ENCODE measurements at places on chromosomes 2 and 18.
A peak's percentile ranks its signal among the peaks of the same experiment; 100 is the strongest.

- DNase-seq = peak; percentile 30
Measured at GRCh38 chr2:202375033-202375608, 1.0 kb upstream of the BMPR2 start.

DNA sequence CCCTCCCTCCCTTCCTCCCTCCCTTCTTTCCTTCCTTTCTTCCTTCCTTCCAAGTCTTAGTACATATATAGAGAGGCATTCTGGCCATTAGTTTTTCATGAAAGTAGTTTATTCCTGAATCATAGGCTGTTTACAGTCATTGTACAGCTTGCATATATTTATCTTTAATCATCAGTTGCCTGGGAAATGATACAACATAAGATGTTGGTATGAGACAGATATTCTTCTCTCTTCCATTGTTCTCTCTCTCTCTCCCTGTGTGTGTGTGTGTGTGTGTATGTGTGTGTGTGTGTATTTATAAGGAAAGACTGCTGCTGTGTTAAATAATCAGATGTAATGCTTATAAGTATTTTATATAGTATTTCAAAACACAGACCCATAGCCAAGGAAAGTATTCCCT is 289.8 kb upstream of the UBE2E3 start:
- DNase-seq = no peak

- no peak for DNase-seq
Measured at GRCh38 chr2:226799976-226800940, 638 bp upstream of the IRS1 start.

DNA sequence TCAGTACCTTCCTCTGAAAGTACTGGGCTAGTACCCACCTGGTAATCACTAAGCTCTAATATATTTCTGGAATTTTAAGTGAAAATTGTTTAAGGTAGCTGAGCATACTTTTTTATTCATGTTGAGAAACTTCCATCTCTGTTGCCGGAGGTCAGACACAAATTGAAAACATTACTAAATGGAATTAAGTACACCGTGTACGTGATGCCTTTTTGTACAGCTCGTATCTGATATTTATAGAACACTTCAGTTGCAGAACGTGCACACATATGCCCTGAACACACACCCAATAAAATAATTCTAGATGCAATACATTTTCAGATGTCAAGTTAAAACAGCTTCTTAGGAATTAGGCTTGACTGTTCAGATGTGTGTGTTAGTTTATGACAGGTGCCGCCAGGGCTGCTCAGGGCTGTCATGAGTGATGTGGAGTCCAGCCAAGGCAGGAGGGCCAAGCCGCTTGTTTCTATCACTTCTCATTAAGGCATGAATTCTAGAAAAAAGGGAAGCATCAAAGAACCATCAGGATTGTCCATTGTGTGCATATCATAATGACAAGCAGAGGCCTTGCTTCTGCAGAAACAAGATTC is 80.9 kb upstream of the FOSL2 start:
- DNase-seq = no peak

DNA sequence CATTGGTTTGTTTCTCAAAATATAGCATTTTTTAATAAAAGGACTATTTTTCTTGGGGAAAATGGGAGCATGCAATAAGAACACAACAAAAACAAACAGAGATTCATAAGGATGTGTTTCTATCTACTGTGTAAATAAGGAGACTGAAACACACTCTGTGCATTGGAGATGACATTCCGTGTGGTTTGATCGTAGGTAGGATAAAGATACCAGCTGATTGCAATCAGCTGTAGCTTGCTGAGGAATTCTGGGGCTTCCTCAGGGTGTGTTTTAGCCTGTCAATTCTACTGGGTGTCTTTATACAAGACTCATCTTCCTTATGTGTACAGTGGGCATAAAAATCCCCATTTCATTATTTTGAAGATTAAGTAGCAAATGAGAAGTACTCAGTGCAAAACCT is 591.6 kb downstream of the DSC3 start:
- no peak for DNase-seq

GRCh38 chr2:127567351-127567854 is 31.9 kb downstream of the MYO7B start:
- no peak for DNase-seq

- DNase-seq = peak; percentile 10
Measured at GRCh38 chr2:43184339-43184895, 42.0 kb downstream of the ZFP36L2 start.

DNA sequence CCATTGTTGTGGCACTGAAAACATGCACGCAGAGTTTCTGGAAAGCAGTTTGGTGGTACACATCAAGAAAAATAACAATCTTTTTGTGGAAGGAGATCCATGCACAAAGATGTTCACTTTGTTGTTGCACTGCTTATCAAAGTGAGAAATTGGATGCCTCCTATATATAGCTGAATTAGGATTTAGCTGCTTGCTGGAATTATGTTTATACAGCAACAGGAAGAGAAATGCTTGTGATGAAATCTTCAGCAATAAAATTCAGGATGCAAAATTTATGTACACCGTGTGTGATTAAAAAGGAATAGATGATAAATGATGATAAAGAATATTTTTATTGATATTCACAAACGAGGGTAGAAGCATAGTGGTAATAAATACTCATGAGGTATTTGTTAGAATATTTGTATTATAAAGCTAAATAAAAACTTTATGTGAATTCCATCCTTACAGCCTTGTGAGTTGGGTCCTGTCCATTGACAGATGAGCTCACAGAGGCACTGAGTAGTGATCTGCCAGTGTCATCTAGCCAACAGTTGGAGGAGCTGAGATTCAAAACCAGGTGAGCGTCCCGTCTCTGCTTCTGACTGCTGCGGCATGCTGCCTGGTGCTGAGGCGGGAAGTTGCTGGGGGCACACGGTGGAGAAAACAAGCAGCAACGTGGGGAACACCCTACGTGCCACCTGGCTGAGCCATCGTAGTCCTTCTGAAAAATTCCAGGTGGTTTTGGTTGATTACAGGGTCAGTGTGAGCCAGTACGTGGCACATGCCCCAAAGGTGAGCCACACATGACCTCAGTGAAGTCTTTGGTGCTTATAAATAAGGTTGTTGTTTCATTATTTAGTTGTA is 80.2 kb downstream of the ASAP2 start:
- DNase-seq = no peak

GRCh38 chr18:6659963-6660725 is 69.4 kb upstream of the ARHGAP28 start:
- no peak for DNase-seq
